Vagina (tissue), 2 donors: ENCODE measurements at places on chromosomes 1 and 21. TPM values are rescaled to one million over a fixed set of nuclear protein-coding genes. Genes with fewer than 3 reads are reported as not detected.

DNA sequence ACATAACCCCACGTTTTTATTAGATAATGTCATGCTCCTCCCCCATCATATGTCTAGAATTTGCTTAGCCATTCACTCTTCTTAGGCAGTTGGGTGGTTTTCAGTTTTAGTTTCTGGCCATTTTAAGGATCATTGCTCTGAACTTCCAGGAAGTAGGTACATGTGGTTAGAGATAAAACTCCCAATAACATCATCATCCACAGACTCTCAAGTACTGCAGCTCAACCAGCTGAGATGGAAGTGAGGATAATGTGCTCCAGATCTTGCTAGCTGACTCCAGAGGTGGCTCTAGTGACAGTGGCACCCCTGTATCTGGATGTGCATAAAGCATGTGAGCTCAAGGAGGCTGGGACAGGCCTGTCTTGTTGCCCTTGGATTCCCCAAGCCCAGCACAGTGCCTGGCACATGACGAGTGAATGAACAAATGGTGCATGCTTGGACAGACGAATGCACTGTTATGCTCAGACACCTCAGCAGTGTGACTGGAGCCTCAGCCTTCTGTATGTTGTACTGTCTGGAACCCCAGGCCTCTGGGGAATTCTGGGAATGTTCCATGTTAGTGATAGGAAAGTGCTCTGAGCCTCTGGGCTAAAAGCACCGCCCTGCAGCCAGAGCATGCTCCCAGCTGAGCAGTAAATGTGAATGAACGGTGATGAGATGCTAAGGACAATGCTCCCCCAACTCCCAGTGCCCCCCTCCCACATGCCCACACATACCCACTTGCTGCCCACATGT lies 16.4 kb upstream of the KCNN3 start:
- H3K4me1 ChIP-seq, result no peaks in the 10 kb centered on the region
- H3K27ac ChIP-seq, result no peak overlapping the region
- no peak for DNase-seq
- no peak overlapping the region for H3K4me3 ChIP-seq

GRCh38 chr1:110494522-110495406 lies 24.2 kb downstream of the KCNA10 start:
- no peak overlapping the region for H3K4me3 ChIP-seq
- no peak for DNase-seq
- no peaks in the 10 kb centered on the region for H3K4me1 ChIP-seq

ETV3L gene
- total RNA-seq, result not detected

- DNase-seq, result no peak
- peak overlapping the region; percentile 81 for H3K27ac ChIP-seq
- H3K4me3 ChIP-seq, result peak overlapping the region; percentile 95
- H3K36me3 ChIP-seq, result no peaks in the 10 kb centered on the region
These were observed 595 bp downstream of the AK2 start for GRCh38 chr1:33036051-33036525.

CASQ1 gene
- total RNA-seq, result not detected

LCE3D gene
- total RNA-seq, result 57.5 TPM

LCE1C gene
- not detected for total RNA-seq

DNA sequence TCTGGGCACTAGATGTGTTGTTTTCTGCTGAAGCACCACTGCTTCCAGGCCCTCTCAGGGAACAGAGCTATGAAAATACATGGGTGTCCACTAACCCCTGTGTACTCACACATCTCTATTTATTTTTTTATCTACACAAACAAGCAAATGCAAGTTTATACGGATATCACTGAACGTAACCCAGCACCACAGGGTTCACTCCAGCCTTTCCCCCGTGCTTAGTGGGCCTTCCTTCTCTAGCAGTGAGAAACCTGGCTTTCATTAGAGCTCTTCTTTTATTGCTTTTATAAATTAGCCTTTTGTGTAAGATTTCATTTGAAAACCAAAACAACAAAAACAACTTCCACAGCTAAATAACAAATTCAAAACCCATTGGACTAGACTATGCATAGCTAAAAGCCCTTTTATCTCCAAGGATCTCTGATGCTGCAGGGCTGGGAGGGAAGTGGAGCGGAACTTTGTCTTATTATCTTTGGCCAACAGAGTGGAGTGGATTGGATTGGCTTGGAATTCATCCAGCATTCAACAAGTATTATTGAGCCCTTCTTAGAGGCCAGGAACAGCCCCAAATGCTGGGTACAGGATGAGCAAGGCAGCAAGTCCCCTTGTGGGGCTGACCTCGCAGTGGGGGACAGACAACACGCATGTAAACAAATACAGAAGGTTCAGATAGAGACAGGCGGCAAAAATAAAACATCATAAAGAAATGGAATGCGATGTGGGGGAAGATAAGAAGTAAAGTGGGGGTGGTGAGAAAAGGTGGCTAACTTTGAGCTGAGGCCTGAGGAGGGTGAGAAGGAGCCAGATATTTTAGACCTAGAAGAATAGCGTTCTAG lies 371.8 kb upstream of the POU3F1 start:
- H3K4me1 ChIP-seq, result no peaks in the 10 kb centered on the region
- no peak overlapping the region for H3K27ac ChIP-seq
- no peak overlapping the region for H3K4me3 ChIP-seq
- no peaks in the 10 kb centered on the region for H3K27me3 ChIP-seq
- no peaks in the 10 kb centered on the region for H3K36me3 ChIP-seq

TFF2 gene
- not detected for total RNA-seq

GRCh38 chr1:5329068-5329739 lies 663.0 kb downstream of the NPHP4 start:
- no peaks in the 10 kb centered on the region for H3K27me3 ChIP-seq
- H3K27ac ChIP-seq, result no peak overlapping the region
- no peak overlapping the region for H3K4me3 ChIP-seq
- no peaks in the 10 kb centered on the region for H3K36me3 ChIP-seq
- no peaks in the 10 kb centered on the region for H3K4me1 ChIP-seq

- H3K27ac ChIP-seq, result no peak overlapping the region
- no peaks in the 10 kb centered on the region for H3K36me3 ChIP-seq
- peaks cover 10% of the 10 kb centered on the region for H3K4me1 ChIP-seq
- H3K27me3 ChIP-seq, result no peaks in the 10 kb centered on the region
- H3K4me3 ChIP-seq, result no peak overlapping the region
- no peak for DNase-seq
These were observed 20.6 kb downstream of the TP73 start for GRCh38 chr1:3672971-3673361.

NEXN gene
- total RNA-seq, result 20.1 TPM

PCP4L1 gene
- 3.7 TPM for total RNA-seq

DNA sequence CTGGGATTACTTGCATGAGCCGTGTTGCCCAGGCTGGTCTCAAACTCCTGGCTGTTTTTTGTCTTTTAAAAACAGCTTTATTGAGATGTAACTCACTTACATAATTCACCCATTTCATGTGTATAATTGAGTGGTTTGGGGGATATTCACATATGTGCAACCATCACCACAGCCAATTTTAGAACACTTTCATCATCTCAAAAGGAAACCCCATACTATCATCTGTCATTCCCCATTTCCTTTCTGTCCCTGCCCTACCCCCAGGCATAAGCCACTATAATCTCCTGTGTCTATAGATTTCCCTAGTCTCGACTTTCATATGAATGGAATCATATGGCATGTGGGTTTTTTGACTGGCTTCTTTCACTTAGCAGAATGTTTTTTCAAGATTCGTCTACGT lies 43.3 kb downstream of the GPR137B start:
- no peak overlapping the region for H3K4me3 ChIP-seq
- H3K27ac ChIP-seq, result no peak overlapping the region
- no peaks in the 10 kb centered on the region for H3K27me3 ChIP-seq
- no peak for DNase-seq
- H3K4me1 ChIP-seq, result no peaks in the 10 kb centered on the region

CA6 gene
- not detected for total RNA-seq

DNA sequence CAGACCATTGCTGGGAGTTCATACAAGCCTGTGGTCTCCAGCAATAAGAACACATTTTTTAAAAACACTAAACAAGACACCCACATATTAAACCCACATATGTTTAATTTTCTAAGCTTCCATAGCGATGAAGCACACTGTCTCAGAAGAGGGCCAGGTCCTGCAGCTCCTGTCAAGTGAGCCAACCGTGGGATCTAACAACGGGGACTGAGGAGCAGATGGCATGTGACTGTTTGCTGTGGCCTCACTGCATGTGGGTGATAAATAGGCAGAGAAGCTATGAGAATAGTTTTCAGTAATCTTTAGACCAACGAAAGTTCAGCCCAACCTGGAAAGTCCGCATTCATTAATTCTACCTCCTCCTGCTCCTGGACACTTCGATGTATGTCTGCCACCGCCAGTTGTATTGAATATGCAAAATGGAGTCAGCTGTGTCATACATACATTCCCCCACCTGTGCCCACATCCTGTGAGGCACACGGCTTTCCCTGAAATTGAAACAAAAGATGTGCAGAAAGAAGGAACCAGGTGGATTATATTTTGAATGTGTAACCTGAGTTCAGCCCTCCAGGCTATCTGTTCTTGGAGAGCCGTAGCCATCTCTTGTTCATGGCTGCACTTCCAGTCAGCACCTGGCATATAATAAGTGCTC lies 88.2 kb downstream of the MIS18A start:
- H3K4me1 ChIP-seq, result no peaks in the 10 kb centered on the region
- H3K27ac ChIP-seq, result no peak overlapping the region
- no peaks in the 10 kb centered on the region for H3K36me3 ChIP-seq
- no peaks in the 10 kb centered on the region for H3K27me3 ChIP-seq

GRCh38 chr1:54161495-54162168 lies 8.8 kb upstream of the CDCP2 start:
- H3K36me3 ChIP-seq, result no peaks in the 10 kb centered on the region
- no peaks in the 10 kb centered on the region for H3K4me1 ChIP-seq
- no peak overlapping the region for H3K4me3 ChIP-seq
